ENCODE measurements at places on chromosomes 1 and 21.

- no peak for DNase-seq
Observed at GRCh38 chr1:17568014-17568900, 28.8 kb downstream of the ARHGEF10L start.

DNA sequence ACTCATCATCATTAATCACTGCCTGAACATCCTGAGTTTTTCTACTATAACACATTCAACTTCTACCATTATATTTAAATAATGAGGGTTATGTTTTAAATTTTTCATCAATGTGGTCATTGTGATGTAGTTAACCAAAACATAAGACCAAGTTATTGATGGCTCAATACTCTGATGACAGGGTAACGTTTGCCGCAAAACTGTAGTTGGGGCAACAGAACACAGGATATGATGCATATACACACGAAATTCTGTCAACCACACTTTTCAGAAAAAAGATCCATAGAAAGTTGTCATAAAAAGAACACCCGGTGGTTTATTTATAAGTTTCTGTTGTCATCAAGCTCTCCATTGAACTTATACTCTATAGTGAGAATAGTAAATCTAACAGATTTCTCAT is 121.7 kb upstream of the COL11A1 start:
- no peak for DNase-seq

DNA sequence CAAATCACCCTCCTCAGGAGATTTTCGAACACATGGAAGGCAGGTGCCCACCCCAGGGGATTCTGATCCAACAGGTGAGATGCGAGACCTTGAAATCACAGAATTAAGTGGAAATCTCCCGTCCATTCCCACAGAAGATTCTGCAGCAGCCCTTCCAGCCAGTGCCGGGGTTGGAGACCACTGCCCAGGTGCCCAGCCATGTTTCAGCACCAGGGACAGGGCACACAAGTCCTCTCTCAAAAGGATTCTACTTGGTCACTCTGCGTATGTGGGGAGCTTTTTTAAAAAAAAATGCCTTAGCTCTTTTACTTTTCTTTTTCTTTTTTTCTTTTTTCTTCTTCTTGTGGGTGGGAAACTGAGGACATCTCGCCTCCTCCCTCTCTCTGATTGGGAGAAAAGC is 80.7 kb downstream of the VWA5B1 start:
- no peak for DNase-seq

GRCh38 chr1:42006836-42007235 is 88.1 kb upstream of the HIVEP3 start:
- no peak for DNase-seq

GRCh38 chr1:212430955-212431394 is 1.7 kb upstream of the NENF start:
- no peak for DNase-seq

GRCh38 chr1:155940993-155941844 is at the start of gene RXFP4:
RXFP4 (plus strand) TSS chr1:155941638; CDS start chr1:155941710, 72 bp downstream.
- no peak for DNase-seq

GRCh38 chr1:95388031-95388430 is 154.0 kb downstream of the RWDD3 start:
- no peak for DNase-seq

- DNase-seq: no peak
Observed at GRCh38 chr1:7967196-7967595, 5.7 kb downstream of the PARK7 start.

- no peak for DNase-seq
Observed at GRCh38 chr1:170134521-170134920, 11.2 kb upstream of the NTMT2 start.

DNA sequence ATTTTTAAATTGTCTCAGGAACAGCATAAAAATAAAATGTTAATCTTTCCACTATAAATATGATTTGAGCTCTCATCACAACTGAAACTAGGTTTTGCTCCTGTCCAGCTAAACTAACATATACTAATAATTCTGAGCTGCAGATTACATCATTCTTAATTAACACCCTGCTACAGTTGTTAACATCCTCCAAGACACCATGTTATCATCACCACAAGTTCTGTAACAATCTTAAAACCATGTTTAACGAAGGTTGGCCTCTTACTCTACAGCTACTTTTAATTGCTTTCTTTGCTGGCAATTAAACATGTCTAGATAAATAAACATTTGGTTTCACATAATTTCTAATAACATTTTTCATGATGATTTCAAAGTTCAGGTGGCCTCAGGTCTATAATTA is 240.9 kb downstream of the FAF1 start:
- no peak for DNase-seq

- DNase-seq: no peak
Observed at GRCh38 chr1:15220825-15221431, 26.1 kb upstream of the FHAD1 start.

- no peak for DNase-seq
Observed at GRCh38 chr1:93815366-93816110, 63.5 kb downstream of the DNTTIP2 start.

DNA sequence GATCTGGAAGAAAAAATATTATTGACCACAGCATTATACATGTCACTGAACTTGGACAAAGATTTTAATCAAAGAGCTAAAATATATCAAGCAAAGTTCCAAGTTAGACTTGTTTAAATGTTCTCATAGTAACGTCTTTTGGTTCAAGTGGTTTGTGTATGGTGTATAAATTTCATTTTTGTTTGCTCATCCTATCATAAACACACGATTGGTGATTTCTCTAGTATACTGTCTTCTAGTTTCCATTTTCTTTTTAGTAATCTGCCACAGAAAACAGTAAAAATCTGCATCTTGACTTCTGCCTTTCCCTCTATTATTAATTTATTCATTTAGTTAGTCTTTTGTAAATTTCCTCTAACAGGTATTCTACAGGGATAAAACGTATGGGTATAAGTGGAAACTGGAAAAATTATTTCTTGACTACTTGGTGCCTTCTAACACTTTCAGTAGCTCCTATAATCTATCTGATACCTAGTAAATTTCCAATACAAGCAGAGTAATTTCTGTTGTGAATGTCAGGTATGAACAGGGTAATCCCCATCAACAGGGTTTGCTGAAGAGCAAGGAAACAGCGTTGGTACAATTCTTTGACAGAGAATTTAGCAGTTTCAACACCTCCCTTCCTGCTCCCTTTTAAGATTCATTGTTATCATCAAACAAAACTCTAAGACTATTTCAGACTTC is 268.0 kb downstream of the PTPRC start:
- no peak for DNase-seq

Data from HAP-1 (cell line).